H9 (cell line): ENCODE measurements at places on chromosomes 5 and 9.

DNA sequence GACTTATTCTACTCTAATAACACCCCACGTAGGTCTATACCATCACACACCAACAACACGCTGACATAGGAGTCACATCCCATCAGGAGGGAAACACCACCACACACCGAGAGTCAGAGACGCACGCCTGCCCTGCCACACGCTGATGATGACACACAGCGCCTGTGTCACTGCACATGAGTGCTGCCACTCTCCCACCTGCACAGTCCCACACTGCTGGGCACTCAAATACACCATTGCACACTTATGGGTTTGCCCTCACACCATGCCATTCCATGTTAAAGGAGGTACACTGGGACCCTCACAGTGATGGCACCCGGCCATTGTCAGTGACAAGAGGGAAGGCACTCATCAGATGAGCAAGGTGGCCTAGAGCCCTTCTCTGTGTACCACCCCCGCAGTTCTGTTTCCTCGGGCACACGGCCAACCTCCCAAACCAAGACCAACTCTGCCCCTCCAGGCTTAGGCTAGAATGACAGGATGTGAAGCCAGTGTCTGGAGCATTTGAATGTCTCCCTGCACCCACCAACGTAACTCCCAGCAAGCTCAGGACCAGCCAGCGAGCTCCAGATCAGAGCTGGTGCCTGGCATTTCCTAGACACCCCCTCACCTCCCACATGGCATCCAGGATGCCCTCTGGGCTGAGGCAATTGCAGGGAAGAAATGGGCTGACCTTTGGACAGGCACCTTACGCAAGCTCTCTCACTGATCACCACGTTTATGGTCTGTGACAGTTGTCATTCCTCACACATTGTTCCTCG lies 3.6 kb upstream of the CPLX2 start:
- no peak overlapping the region for H3K4me3 ChIP-seq
- peaks cover 5% of the 10 kb centered on the region; the same call in 1 of the 2 replicates for H3K4me1 ChIP-seq
- no peaks in the 10 kb centered on the region; the same call in 1 of the 2 replicates for H3K27me3 ChIP-seq
- peak; percentile 72 for DNase-seq

DNA sequence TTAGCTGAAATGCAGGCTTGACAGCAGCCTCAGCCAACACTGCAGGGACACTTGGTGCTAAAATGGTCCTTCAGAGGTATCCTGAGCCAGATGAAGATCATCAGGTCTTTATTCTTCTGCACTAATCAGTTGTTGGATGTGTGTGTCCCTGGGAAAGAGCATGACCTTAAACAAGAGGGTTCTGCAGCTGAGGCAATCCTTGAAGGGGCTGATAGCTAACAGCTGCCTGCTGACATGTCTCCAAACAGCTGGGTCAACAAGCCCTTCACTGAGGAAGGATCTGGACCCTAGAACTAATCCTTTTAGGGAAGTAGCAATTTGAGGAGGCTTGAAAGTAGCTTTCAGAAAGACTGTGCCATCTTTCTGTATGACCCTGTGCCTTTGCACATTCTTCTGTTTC lies 376.3 kb upstream of the ACTBL2 start:
- no peak for DNase-seq
- H3K4me1 ChIP-seq: no peaks in the 10 kb centered on the region
- H3K4me3 ChIP-seq: no peak overlapping the region

- peak overlapping the region; percentile 99 for H3K4me3 ChIP-seq
- H3K36me3 ChIP-seq: peaks cover 15% of the 10 kb centered on the region
- H3K27me3 ChIP-seq: no peaks in the 10 kb centered on the region
- no peak overlapping the region for H3K27ac ChIP-seq
These were observed 58.7 kb downstream of the DPYSL3 start for GRCh38 chr5:147451193-147451592.

DNA sequence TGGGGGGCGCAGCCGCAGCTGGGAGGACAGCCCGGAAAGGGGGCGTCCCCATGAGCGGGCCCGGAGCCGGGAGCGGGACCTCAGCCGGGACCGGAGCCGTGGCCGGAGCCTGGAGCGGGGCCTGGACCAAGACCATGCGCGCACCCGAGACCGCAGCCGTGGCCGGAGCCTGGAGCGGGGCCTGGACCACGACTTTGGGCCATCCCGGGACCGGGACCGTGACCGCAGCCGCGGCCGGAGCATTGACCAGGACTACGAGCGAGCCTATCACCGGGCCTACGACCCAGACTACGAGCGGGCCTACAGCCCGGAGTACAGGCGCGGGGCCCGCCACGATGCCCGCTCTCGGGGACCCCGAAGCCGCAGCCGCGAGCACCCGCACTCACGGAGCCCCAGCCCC lies 47.0 kb downstream of the TJP2 start:
- no peaks in the 10 kb centered on the region for H3K27me3 ChIP-seq
- H3K4me3 ChIP-seq: no peak overlapping the region
- no peak for DNase-seq
- no peak overlapping the region for H3K27ac ChIP-seq
- H3K4me1 ChIP-seq: no peaks in the 10 kb centered on the region
- H3K36me3 ChIP-seq: peaks cover 30% of the 10 kb centered on the region

GRCh38 chr9:109779711-109780452 lies at the start of gene PALM2AKAP2:
PALM2AKAP2 (plus strand) TSS chr9:109780198; CDS start chr9:109780489, 291 bp downstream.
- no peak within 1 kb of the TSS for H3K27ac ChIP-seq
- H3K4me1 ChIP-seq: 0 out of 2 replicates have a peak, but pooled peaks cover 2% of the 10 kb centered on the region
- H3K27me3 ChIP-seq: no peaks in the 10 kb centered on the region; the same call in 1 of the 2 replicates
- H3K36me3 ChIP-seq: no peaks in the 10 kb centered on the region

DNA sequence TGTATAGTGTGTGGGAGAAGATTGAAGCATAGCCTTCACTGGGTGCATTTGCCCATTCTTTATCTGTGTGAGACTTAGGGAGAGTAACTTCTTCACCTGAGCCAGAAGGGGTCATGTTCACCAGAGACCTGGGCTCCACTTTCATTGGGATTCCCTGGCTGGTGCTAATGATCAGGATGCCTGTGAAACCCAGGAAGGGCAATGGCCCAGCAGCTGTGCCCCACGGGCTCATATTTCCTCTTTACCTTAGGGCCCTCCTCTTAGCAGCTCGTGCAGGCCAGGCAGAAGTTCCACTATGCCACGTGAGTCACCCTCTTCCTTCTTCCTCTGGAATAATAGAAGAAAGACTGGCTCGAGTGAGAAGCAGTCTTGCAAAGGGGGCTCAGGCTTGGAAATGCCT lies 5.0 kb downstream of the PPARGC1B start:
- no peaks in the 10 kb centered on the region for H3K36me3 ChIP-seq
- H3K4me3 ChIP-seq: no peak overlapping the region
- H3K4me1 ChIP-seq: no peaks in the 10 kb centered on the region; the same call in 1 of the 2 replicates
- no peak for DNase-seq

GRCh38 chr5:37661227-37661920 lies 178.5 kb downstream of the GDNF start:
- no peak for DNase-seq
- H3K27ac ChIP-seq: no peak overlapping the region
- H3K4me1 ChIP-seq: no peaks in the 10 kb centered on the region; the same call in 1 of the 2 replicates

- no peaks in the 10 kb centered on the region; the same call in 1 of the 2 replicates for H3K4me1 ChIP-seq
- DNase-seq: no peak
- H3K36me3 ChIP-seq: no peaks in the 10 kb centered on the region
- no peaks in the 10 kb centered on the region for H3K27me3 ChIP-seq
These were observed 6.5 kb downstream of the ARL14EPL start for GRCh38 chr5:116038817-116039216.

DNA sequence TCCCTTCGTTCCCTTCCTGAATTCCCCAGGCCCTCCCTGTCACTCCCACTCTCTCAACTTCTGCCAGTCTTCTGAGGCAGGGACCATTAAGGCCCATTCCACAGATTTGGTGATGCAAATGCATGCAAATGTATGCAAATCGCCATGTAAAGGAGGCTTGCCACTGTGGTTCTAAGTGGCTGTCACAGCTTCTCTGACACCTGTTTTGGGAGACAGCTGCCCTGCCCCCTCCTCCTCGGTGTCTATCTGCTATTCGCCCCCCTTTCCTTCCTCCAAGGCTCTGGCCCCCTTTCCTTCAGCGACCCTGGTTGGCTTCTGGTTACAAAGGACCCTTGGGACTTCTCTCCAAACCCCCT lies 10.5 kb upstream of the ARAP3 start:
- peaks cover 7% of the 10 kb centered on the region for H3K4me1 ChIP-seq
- no peaks in the 10 kb centered on the region for H3K27me3 ChIP-seq
- H3K4me3 ChIP-seq: peak overlapping the region; percentile 78
- H3K27ac ChIP-seq: no peak overlapping the region
- no peak for DNase-seq
- H3K36me3 ChIP-seq: no peaks in the 10 kb centered on the region

DNA sequence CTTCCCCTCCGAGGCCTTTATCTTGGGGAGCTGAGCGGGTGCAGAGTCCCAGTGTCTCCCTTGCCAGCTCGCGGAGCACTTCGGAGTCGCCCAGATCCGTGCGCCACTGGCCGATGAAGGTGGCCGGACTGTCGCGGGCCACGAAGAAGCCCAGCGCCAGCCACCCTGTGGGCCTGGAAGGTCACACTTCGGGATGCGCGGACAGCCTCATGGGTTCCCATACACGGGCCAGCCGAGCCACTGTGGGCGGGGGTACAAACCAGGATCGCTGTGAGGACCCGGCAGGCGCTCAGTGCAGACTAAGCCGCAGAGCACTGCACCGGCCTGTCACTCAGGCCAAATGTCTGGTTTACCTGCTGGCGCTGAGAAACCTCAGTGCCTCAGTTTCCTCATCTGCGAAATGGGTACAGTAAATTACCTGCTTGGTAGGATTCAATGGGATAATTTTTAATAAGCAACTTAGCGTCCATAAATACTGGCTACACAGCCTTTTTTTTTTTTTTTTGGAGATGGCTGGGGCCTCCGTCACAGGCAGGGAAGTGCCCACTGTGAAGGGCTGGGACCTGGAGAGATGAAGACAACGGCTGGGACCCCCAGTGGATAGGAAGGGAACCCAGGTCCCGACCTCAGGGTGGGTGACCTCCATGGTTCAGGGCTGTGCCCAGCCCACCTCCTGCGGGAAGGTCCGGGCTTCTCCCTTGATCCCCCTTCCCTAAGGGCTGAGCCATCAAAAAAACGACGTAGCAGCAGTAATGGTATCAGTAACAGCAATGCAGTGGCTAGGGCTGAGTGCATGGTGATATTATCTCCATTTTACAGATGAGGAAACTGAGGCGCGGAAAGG lies 38.7 kb upstream of the CTSV start:
- no peak overlapping the region for H3K4me3 ChIP-seq
- H3K36me3 ChIP-seq: no peaks in the 10 kb centered on the region
- peaks cover 8% of the 10 kb centered on the region; the same call in 1 of the 2 replicates for H3K4me1 ChIP-seq
- no peak overlapping the region for H3K27ac ChIP-seq

GRCh38 chr5:151787817-151788216 lies 16.1 kb downstream of the G3BP1 start:
- no peaks in the 10 kb centered on the region; the same call in 1 of the 2 replicates for H3K4me1 ChIP-seq
- H3K36me3 ChIP-seq: peaks cover 72% of the 10 kb centered on the region
- no peaks in the 10 kb centered on the region for H3K27me3 ChIP-seq
- DNase-seq: no peak
- H3K4me3 ChIP-seq: no peak overlapping the region
- H3K27ac ChIP-seq: no peak overlapping the region

GRCh38 chr9:118028225-118028624 lies 324.0 kb downstream of the TLR4 start:
- no peak overlapping the region for H3K4me3 ChIP-seq
- no peaks in the 10 kb centered on the region for H3K36me3 ChIP-seq

DNA sequence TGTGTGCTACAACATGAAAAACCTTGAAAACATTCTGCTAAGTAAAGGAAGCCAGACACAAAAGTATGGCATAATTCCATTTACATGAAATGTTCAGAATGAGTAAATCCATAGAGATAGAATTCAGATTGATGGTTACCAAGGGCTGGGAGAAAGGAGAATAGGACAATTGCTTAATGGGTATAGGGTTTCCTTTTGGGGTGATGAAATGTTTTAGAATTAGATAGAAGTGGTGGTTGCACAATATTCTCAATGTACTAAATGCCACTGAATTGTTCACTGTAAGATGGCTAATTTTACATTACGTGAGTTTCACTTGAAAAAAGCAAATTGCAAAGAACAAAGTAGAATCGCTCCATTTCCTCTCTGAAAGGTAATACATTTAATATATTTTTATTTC lies 43.0 kb upstream of the GAS1 start:
- no peaks in the 10 kb centered on the region for H3K27me3 ChIP-seq
- no peak overlapping the region for H3K27ac ChIP-seq
- DNase-seq: no peak

DNA sequence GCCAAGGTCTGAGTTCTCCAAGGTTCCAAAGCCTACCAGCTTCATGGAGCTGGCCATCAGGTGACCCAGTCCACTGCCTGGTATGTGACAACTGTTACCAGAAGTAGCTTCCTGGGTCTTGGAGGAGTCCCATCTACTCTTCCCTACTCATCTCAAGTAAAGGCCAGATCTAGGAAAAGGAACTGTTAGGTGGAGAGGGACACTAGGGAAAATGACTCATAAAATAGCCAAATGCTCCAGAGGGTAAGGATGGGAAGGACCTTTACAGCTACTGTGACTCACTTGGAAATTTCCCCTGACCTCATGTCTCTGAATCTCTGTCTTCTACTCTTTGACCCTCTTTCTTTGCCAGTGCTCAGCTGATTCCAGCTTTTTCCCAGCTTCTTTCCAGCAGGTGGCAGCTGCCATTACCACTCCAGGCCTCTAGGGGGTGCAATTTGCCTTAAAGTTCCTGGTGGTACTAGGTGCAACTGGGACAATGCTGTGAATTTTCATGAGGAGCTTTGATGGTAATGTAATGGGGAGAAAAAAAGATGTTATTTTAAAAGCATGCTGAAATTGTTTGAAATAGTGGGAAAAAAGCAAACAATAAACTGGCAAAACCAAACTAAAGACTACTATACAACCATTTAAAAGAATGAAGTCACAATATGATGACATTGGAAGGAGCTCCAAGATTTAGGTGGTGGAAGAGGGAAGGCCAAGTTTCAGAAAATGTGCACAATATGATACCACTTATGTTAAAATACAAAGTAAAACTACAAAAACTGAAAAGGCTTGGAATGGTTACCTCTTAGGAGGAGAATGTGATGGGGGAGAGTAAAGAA lies 27.1 kb upstream of the MYORG start:
- no peak overlapping the region for H3K4me3 ChIP-seq
- no peaks in the 10 kb centered on the region; the same call in 1 of the 2 replicates for H3K36me3 ChIP-seq
- H3K4me1 ChIP-seq: no peaks in the 10 kb centered on the region
- H3K27me3 ChIP-seq: no peaks in the 10 kb centered on the region
- H3K27ac ChIP-seq: no peak overlapping the region
- peak; percentile 67 for DNase-seq

DNA sequence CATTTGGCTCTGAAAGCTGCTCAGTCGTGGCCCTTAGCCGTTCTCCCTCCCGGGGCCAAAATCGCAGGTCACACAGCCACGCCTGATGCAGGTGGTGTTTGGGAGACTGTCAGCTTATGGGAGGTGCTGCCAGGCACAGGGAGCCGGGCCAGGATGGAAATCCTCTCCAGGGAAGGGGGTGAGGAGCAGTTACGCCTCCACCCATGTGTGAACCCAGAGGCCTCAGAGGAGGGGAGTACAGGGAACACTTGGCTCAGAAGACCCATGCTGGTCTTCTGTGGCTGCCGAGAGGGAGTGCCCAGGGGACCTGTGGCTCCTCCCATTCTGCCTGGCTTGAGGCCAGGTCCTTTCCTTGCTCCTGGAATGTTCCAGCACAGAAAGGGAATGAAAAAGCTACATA lies 3.6 kb upstream of the OLFM1 start:
- no peak for DNase-seq
- H3K4me1 ChIP-seq: no peaks in the 10 kb centered on the region
- no peak overlapping the region for H3K27ac ChIP-seq
- no peaks in the 10 kb centered on the region for H3K27me3 ChIP-seq
